ELR (cell line): ENCODE measurements at places on chromosomes 7 and 10.

DNA sequence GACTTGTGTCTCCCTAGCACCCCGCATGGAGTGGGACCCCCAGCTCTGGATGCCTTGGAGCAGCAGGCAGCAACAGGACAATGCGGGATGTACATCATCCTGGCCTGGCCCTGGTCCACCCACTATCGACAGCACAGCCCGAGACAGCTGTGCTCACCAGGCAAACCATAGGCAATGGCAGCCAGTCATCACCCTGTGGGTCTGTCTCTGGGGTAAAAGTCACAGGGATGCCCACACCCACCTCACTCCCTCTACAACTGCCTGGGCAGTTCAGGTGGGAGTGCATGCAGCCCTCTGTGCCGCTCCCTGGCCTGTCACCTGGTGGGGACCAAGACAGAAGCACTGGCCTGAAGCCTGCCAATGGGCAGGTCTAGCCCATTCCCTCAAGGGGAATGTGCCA lies 147.8 kb downstream of the GRID1 start:
- DNase-seq: no peak

- DNase-seq: peak; percentile 83
Measured at GRCh38 chr7:127437837-127438236, 45.3 kb upstream of the ZNF800 start.

DNA sequence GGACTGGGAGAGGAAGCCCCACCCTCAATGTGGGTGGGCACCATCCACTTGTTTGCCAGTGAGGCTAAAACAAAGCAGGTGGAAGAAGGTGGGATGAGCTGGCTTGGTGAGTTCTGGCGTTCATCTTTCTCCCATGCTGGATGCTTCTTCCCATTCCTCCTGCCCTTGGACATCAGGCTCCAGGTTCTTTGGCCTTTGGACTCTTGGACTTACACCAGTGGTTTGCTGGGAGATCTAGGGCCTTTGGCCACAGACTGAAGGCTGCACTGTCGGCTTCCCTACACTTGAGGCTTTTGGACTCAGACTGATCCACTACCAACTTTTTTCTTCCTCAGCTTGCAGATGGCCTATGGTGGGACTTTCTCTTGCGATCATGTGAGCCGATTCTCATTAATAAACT lies 106.3 kb downstream of the HERPUD2 start:
- no peak for DNase-seq

- DNase-seq: no peak
Measured at GRCh38 chr10:7533657-7534479, 123.0 kb upstream of the SFMBT2 start.

- DNase-seq: no peak
Measured at GRCh38 chr10:497898-498451, 191.5 kb downstream of the DIP2C start.

- no peak for DNase-seq
Measured at GRCh38 chr10:48470115-48470892, 134.6 kb downstream of the ARHGAP22 start.

DNA sequence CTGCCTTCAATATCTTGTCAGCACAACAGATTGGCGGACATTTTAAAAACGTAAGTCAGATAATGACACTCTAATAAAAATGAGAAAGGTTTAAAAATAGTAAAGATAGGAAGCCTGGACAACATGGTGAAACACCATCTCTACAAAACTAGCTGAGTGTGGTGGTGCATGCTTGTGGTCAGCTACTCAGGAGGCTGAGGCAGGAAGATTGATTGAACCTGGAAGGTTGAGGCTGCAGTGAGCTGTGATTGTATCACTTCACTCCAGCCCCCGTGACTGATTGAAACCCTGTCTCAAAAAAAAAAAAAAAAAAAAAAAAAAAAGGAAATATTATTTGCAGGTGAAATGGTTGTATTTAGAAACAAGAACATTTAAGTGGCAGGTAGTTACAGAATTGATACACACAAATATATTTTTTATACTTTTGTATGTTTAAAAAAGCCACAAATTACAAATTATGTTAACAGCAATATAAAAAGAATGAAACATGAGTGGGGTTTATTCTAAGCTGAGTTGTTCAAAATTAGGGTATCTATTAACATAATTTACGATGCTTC lies 141.9 kb downstream of the ADK start:
- DNase-seq: peak; percentile 75

GRCh38 chr10:111130471-111130870 lies 53.6 kb downstream of the ADRA2A start:
- DNase-seq: no peak

GRCh38 chr10:4545062-4545461 lies 280.9 kb upstream of the AKR1E2 start:
- peak; percentile 37 for DNase-seq

- DNase-seq: peak; percentile 37
Measured at GRCh38 chr7:155002411-155003091, 373 bp downstream of the PAXIP1 start.

DNA sequence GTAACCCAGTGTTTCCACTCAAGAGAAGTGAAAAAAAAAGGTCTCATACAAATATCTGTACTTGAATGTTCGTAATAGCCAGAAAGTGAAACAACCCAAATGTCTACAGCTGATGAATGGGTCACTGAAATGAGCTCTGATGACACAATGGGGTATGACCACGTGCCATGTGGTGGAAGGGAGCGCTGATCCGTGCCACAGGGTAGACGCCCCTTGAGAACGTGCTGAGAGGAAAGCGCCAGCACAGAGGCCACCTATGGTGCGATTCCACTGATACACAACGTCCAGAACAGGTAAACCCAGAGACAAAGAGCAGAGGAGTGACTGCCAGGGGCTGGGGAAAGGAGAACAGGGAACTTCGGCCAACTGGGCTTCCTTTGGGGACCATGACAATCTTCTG lies 50.3 kb downstream of the MAD1L1 start:
- DNase-seq: no peak

DNA sequence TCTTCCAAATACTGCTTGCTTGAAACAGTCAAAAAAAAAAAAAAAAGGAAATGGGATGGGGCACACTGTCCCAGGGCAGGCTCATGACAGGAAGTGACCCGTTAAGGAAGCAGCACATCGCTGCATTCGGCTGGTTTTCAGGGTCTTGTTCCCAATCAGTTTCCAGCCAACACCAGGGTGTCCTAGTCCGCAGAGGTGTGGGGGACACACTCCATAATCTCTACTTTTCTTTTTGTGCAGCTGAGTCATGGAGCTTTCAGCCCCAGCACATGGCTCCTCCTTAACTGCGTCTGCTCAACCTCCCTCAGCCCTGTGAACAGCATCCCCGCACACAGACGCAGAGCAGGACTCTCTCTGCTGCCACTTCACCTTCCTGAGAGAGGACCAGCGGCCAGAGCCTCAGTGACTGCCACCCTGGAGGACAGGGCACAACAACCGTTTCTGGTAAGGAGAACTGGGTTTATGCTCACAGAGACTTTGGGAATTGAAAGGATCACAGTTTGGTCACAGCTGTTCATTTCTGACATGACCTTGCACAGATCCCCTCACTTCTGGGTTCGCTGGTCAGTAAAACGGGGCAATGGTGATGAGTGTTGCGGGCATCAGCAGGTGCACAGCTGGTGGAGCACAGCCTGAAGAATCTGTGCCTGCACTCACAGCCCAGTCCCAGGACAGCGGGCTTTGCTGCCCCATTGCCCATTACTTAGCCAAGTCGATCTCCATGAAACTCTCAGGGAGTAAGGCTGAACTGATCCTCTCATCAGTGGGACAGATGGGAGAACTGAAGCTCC lies at the start of gene GIMAP5:
Gene GIMAP5, plus strand, starts transcription at position 154 of the 791 bp plus-strand sequence. CDS start 3,467 bp downstream, outside the sequence.
- DNase-seq: no peak

DNA sequence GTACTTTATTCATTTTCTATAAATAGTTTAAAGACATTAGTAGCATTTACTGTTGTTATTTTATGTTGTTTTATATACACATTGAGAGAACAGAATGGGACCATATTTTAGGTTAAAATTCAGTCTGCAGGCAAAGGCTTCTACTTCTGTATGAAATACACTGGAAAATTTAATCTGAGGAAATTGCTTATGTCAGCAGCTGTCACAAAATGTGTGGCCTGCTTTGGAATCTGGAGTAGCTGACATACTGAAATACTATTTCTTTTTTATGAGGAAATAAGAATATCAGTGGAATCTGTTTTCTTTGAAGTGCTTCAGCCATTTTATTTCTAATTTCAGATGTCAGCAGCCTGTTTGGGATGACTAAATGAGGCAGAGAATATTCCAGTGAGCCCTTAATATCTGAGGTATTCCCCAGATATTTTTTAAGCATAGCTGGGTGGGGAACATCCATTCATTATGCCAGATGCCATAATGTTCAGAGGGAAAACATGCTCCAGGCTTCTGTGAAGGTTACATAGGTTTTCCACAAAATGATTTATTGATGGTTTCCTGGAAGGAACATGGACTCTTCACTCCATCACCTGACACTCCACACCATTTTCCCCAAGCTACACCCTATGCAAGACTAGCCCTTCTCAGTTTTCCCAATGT lies 267.1 kb downstream of the ARL4A start:
- DNase-seq: no peak

- DNase-seq: peak; percentile 99
Measured at GRCh38 chr7:100102950-100103840, 1.8 kb downstream of the AP4M1 start.

- DNase-seq: peak; percentile 71
Measured at GRCh38 chr7:84085147-84085546, 109.4 kb downstream of the SEMA3A start.

GRCh38 chr7:134021836-134022235 lies 105.3 kb upstream of the LRGUK start:
- DNase-seq: no peak

DNA sequence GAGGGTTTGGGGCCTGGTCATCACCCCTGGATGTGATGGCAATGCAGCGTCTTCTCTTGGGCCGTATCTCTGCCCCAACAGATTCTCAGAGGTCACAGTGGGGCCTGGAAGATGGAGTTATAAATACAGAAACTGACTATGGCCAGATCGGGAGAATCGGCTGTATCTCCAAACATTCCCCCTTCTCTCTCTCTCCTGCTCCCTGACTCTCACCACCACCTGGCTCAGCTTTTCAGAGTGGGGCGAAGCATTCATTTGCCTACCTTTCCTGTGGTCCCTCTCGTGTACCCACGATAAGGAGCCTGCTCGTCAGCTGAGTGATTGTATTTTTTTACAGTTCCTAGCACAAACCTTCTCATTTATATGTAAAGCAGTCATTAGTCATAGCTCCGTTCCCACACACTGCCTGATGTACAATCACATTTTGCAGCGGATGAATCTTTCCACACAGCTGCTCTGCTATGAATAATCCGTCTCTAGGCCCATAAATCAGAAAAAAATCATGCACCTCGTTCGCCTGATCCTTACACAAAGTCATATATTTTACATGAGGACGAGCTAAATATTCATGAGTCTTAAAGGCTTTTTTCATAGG lies 23.2 kb upstream of the BTRC start:
- peak; percentile 73 for DNase-seq

DNA sequence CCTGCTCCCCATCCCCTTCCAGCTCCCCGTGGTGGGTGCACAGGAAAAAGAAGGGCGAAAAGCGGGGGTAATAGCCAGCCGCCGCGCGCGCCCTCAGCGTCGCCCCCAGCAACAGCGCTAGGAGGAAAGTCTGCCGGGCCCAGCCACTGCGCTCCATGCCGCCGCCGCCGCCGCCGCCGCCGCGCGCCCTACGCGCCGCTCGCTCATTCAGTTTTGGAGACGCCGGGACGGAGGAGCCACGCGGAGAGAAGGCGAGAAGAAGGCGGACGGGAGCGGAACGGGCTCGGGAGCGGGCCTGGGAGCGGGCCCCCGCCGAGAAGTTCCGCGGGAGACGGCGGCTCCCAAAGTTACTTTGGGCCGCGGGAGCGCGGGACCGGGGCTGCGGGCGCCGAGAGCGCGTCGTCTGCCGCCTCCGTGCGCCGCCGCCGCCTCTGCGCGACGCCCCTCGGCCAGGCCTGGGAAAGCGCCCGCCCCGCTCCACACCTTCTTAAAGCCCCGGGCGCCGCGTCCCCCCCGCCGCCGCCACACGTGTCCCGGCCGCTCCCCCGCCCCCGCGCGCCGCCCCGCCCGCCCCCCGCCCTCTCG lies at the start of gene RELN:
Gene RELN, minus strand, starts transcription at position 459 of the 585 bp plus-strand sequence. Its CDS starts 302 bp downstream, at position 157.
- peak; percentile 36 for DNase-seq

DNA sequence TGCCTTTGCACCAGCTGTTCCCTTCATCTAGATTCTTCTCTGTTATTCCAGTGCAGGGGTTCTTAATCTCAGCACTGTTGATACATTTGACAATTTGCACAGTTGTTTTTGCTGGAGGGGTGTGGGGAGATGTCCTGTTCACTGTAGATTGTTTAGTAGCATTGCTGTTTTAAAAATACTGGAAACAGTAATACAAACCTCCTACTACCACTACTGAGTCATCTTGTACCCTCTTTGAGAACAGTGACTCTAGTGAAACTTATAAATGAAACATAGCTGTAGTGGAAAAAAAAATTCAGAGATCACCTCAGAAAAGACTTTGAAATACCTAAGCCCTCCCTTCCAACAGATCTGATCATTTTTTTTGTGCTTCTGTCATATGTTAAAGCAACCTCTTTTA lies 154.8 kb upstream of the TMEM196 start:
- DNase-seq: no peak

GRCh38 chr7:111780527-111780926 lies 218.2 kb upstream of the IMMP2L start:
- DNase-seq: no peak

DNA sequence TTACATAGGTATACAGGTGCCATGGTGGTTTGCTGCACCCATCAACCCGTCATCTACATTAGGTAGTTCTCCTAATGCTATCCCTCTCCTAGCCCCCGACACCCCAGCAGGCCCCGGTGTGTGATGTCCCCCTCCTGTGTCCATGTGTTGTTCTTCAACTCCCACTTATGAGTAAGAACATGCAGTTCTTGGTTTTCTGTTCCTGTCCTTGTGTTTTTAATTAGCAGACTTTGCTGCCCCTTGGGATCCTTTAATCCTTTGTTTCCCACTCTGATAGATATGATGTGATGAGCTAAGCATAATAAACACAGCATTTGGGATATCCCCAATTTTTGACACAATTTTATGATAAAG lies 71.1 kb upstream of the PALS2 start:
- no peak for DNase-seq

GRCh38 chr7:2530071-2530987 lies 10.8 kb downstream of the LFNG start:
- DNase-seq: peak; percentile 63

DNA sequence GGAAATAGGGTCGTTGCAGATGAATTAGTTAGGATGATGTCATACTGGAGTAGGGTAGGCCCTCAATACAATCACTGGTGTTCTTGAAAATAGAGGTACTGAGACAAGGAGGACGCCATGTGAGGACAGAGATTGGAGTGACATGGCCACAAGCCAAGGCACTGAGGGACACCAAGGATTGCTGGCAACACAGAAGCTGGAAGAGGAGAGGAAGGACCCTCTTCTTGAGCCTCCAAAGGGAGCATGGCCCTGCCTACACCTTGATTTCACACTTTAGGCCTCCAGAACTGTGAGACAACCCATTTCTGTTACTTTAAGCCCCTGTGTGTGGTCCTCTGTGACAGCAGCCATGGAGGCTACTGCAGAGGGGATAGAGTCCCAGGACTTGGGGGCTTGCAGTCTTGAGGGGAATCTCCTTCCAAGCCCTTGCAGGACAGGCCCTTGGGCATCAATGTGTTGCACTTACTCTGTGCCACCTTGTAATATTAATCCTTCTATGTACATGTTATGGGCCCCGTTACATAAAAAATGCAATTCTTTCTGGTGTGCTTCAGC lies 3.7 kb upstream of the AOC1 start:
- no peak for DNase-seq
